ENCODE measurements at places on chromosomes 16 and 17.

DNA sequence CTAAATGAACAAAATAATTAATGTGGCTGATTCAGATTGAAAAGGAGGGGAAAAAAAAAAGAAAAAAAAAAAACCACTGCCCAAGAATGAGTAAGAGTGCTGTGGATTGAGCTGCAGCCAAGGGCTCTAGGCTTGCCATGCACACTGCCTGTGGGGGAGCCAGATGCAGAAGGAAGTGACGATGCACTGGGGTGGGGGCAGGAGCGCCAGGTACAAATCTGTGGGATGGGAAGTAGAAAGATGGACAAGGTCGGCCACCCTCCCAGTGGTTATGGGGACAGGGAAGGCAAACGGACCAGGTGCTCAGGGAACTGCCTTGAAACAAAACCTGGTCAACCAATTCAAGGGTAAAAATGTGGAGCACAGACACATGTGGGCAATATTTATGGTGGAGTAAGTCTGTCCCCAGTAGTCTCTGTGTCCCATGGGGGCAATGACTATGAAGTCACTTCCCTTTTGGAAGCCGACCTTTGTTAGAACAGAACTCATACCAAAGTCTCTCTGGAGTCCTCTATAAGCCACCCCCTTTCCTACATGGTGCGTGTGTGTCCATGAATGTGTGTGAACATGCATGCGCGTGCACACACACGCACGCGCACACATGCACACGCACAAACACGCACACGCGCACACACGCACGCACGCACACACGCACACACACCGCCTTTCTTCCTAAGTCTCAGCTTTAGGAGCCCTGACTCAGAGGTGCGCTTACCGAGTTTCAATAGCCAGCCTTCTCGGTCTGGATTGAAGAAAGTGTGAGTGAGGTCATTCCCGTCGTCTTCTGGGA is 84.3 kb downstream of the CYTH1 start:
- DNase-seq: no peak

DNA sequence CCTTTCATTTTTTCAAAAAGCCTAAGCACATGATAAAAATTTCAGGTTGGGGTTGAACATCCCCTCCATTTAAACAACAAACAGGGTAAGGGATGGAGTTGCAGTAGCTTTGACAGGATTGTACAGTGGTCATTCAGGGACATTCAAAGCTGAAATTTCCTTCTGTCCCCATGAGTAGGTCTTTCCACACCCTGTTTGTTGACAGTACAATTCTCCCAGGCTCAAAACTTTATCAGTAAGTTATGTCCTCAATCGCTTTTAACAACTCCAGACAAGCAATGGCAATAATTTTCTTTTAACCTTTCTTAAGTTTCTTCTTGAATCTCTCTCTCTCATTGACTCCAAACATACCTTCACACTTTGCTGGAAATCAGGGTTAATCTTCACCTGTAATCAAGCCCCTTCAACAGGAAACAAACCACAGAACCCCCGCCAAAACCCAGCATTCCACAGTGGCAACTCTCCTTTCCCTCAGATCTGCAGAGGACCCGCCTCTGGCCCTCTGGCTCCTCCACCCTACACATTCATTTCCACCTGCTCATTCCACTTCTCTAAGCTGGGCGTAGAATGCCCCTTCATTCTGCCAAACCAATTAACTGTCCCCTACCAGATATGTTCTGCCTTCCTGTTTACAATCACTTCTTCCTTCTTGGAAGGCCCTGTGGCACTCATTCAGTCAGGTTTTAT is 20.7 kb downstream of the TXNDC11 start:
- peak; percentile 53 for DNase-seq

DNA sequence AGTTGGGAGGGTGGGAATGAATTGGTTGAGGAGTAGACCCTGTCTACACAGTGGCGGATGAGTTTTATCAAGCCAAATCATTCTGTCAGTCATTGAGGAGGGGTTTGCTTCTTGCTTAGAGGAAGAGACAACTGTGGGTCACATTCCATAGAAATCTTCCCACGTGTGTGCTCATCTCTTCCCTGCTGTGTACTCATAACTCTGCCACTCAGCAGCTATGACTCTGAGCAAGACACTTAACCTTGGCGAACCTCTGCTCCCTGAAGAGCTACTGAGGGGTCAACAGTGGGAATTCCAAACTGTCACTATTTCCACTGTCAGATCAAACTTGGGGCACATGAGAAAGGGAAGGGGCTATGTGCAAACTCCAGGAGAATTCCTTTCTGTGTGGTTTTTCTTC is 72.6 kb upstream of the COX10 start:
- no peak for DNase-seq

- no peak for DNase-seq
Measured at GRCh38 chr16:83100679-83101078, 473.9 kb downstream of the CDH13 start.

DNA sequence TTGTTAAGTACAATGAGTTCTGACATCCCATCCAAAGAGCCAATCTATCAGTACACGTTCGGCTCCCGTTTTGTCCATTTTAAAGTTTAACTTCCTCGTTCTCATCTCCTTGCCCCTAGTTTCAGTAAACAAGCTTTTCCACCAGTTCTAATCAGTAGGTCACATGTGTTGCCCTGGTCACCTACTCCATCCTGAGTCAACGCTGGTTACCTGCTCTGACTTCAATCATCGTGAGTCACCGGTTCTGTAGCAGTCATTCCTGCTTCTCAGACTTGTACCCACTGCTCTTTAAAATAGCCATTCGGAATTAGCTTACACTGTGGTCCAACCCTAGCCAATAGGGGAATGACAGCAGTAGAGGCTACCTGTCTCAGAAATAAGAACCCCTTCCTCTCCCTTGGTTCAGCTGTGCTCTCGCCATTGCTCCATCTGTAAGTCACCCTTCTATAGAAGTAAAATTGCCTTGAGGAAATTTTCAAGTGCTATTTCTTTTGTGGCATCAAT is 191.0 kb downstream of the CPPED1 start:
- peak; percentile 99 for DNase-seq

- DNase-seq: peak; percentile 13
Measured at GRCh38 chr17:57462007-57462579, 205.8 kb downstream of the MSI2 start.

GRCh38 chr17:34207572-34207971 is 47.5 kb upstream of the CCL2 start:
- DNase-seq: peak; percentile 60

- no peak for DNase-seq
Measured at GRCh38 chr16:88453217-88453531, at the start of gene ZFPM1. Gene ZFPM1 (plus strand): TSS chr16:88453280. CDS start chr16:88453639, 359 bp downstream.

Measured in kidney tubule cell (primary cell).